ENCODE measurements at places on chromosomes 2 and 18.
A peak's percentile ranks its signal among the peaks of the same experiment; 100 is the strongest.

DNA sequence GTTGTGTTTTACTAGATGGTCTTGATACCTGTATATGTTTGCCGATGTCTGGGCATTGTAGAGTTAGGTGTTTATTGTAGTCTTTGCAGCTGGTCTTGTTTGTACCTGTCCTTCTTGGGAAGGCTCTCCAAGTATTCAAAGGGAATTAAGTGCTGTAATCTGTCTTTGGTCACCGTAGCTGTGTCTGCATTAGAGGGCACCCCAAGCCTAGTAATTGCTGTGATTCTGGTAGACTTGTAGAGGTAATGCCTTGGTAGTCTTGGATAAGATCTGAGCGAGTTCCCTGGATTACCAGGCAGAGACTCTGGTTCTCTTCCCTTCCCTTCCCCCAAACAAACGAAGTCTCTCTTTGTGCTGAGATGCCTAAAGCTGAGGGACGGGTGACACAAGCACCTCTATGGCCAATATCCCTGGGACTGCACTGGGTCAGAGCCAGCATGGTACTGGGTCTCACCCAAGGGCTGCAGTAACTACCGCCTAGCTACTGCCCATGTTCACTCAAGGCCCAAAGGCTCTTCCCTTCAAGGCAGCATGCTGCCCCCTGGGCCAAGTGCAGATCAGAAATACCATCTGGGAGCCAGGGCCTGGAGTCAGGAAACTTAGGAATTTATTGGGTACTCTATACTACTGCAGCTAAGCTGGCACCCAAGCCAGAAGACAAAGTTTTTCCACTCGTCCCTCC lies 27.1 kb downstream of the STPG4 start:
- no peak for DNase-seq

- no peak for DNase-seq
These were observed 698.1 kb upstream of the CDH2 start for GRCh38 chr18:28875059-28875458.

DNA sequence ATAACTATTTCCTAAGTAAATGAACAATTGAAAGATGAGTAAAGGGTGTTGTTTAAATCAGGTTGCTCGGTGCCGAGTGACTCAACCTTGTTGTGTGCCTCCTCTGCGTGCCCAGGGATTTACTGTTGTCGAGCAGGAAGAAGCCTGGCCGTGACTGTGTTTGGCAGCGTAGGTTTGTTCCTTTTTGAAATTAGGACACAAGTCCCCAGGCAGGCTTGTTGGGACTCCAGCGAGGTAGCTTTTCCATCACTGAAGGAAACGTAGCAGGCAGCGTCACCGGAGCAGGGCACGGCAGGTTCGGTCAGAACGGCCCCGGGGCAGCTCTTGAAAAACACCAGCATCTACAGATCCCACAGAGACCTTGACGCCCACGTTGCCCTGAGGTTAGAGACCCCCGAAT lies 48.6 kb downstream of the TMEM18 start:
- DNase-seq: no peak

GRCh38 chr2:8441986-8442385 lies 239.9 kb upstream of the ID2 start:
- no peak for DNase-seq

GRCh38 chr2:144886862-144887261 lies 366.9 kb upstream of the ZEB2 start:
- DNase-seq: peak; percentile 48

- DNase-seq: no peak
These were observed 69.3 kb downstream of the PPP4R1 start for GRCh38 chr18:9545029-9545428.

DNA sequence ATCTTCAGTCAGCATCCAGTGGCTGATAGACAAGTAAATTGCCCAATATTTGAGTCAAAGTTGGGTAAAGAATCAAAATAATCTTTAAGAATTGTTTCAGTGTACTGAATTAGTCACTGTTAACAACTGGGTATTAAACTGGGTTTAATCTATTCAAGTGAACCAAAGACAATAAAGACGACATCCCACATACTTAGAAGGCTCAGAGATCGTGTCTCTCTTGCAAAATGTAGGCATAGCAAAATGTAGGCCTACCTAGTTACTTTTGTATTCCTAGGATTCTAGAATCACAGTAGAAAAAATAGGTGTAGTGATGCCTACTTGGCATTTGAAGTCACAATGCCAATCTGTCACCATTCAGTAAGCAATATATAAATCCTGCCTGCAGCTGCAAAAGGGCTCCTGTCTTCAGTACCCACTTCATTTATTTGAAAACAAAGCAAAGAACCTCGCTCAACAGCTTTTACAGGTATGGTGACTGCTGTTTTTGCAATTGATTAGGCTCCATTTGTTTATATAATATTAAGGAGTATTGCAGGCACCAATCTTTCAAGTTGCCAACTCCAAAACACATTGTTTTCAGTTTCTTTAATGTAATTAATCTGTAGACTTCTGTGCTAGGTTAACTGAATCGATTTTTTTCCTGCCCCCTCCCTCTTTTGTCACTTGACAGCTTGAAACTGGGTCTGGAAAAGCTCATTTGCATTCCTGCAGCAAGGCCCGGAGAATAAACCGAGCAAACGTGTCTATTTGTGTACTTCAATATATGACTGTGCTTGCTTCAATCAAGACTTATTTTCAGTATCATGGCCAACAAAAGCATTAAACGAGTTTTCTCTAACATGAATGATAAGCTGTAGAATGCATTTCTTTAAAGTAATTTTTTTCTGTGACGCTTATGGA lies 1074.9 kb downstream of the TDRD15 start:
- peak; percentile 2 for DNase-seq

GRCh38 chr2:69742322-69742952 lies 503 bp downstream of the ANXA4 start:
- no peak for DNase-seq

- DNase-seq: no peak
These were observed 31.0 kb upstream of the NCKAP5 start for GRCh38 chr2:133599211-133599803.

GRCh38 chr18:37422116-37422515 lies 143.5 kb downstream of the CELF4 start:
- no peak for DNase-seq

GRCh38 chr2:99403084-99403483 lies 65.9 kb downstream of the EIF5B start:
- no peak for DNase-seq

DNA sequence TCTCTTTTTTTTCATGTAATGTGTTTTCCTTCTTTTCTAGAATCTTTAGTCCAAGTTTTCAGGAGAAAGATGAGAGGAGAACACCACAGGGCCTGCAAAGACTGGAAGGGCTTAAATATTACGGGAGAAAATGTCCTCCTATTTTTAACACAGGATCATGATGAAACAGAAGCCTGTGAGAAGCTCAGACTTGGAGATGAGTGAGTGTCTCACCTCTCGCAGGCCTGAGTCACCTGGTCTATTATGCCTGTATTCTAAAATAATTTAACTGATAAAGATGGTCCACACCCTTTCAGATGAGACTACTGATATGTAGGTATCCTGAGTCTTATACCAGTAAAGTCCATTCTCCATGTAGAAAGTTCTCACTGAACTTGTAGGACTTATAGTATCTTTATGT lies 143.2 kb downstream of the EPHA4 start:
- no peak for DNase-seq

DNA sequence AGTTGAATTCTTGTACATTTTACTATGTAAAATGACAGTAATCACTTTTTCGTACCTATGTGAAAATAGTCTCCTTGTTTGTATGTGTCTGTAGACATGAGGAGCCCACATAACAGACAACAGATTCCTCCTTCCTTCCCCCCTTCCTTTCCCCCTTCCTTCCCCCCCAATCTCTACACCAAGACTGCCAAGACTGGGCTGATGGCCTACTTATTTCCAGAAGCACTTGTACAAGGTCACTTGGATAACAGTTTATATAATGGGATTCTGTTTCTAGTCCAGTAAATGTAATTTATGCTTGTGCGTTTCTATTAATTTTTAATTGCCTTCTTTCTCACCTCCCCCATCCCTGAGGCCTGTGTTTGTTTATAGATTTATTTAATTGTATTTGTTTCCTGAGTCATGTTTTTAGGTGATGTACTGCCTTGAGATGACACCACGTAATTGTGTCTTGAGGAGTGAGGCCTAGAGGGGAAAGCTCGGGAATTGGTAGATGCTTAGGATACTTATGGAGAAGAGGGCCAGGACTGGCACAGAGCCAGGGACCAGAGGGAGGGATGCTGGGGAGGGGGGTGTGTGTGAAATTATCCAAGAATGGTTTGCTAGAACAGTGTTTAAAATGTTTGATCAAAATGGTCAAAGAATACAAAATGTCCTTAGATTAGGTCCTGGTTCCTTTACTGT lies 12.3 kb downstream of the B3GNT2 start:
- no peak for DNase-seq

DNA sequence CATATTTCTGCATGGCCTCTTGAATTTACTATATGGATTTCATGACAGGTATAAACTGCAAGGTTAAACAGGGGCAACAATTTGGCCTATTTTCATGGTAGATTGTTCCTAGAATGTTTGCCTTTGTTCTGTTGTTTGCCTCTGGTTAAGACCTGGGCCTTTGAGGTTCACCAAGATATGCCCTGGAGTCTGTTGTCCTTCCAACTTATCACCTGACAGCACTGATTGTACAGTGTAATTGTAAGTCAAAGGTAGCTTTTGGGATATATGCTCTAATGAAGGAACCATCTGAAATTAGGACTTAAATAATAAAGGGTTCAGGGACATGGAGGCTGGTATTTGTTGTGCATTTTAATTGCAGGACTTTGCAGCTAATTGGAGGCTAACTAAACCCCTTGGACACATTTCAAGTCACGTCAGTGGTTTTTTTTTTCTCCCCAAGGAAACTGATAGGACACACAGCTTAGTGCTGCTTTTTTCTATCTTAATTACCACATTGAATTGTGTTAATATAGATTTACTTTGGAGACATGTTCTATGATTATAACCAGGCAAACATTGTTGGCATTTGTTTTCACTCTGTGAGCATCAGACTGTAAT lies 771.2 kb upstream of the LINC00305 start:
- DNase-seq: no peak

- no peak for DNase-seq
These were observed 18.7 kb upstream of the DYTN start for GRCh38 chr2:206736935-206737334.

DNA sequence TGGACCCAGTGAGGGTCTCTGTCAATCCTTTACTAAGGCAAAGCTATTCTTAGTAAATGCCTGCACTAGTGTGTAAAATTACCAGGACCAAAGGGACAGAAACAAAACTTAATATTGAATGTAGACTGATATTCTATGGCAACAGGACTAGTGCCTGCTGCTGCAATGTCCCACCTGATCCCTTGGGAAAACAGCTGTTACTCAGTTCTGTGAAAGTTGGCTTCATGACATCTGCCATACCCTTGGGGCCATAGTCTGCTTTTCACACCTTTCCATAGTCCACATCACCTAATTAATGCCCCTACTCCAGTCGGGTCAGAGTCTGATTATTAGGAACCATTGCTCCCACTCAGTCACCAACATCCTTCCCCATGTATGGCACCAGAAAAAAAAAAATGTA lies 14.5 kb downstream of the DNAJC27 start:
- no peak for DNase-seq

DNA sequence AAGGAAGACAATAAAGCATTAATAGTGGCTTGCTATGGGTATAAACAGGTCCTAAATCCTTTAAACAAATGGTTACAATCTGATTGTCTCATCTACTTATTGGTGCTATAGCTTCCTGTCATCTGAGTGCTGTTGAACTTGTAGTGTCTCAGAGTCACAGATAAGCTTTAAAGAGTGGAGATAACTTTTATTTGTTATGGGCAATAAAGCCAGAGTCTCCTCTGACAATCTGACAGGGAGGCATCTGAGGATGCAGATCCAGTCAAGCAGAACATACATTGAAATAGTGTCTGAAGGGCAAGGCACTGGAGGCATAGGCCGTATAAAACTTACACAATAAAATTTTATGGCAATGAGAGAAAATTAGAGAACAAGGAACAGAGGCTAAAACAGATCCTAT lies 1132.4 kb upstream of the CDH2 start:
- no peak for DNase-seq

GRCh38 chr18:23106575-23106974 lies 28.7 kb upstream of the CABLES1 start:
- no peak for DNase-seq

GRCh38 chr2:117771969-117772630 lies 42.4 kb upstream of the DDX18 start:
- peak; percentile 13 for DNase-seq

DNA sequence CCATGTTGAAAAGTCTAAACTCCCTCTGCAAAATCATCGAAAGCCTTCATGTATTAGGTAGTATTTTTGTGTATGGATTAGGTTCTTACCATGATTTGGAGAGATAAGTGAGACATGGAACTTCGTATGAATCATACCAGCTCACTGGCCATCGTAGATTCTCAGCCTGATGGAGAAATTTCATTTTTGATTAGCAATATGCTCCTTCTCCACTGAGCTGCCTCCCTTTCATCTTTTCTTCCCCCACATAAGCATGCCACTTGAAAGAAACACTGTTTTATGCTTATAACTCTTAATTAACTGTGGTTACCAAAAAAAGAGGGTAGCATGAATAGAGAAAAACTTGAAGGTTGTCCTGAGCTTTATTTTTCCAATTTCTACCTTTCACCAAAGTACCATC lies 111.9 kb downstream of the NCK2 start:
- no peak for DNase-seq

DNA sequence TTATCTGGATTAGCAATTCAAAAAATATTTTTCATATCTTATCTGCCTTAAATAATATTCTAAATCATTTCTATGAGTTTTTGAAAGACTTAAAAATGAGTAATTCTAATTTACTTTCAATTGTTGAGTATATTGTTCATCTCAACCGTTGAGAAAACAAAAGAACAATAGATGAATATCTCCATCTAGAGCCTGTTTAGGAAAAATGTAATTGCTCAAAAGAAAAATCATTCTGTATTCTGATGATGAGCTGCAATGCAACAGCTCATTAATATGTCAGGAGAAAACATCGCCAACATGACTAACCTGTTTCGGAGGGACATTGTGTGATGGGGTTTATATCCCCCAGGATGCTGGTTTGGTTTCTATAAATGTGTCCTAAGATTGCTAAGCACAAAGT lies 417.6 kb downstream of the SUCLG1 start:
- DNase-seq: no peak

GRCh38 chr2:30888852-30889409 lies 81.7 kb upstream of the CAPN13 start:
- DNase-seq: no peak

DNA sequence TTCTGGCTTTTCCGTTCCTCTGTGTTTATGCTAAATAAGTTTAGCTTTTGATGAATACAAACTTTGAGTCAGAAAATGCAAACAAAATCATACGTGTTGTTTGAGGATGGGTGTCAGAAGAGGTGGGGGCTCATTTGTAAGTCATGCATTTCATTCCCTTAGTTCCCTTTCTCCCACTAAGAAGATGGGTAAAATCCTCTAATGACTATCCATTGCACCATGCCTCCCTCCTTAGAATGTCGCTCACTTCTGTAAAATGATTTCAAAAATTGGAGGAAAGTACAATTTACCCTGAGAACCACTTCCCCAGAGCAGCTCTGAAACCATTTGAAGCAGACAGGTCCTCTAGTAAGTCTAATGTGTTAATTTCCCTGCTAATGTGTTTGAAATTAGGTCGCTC lies 629.6 kb upstream of the VRK2 start:
- no peak for DNase-seq
